ENCODE measurements at places on chromosomes 16 and 17.

GRCh38 chr16:56284521-56284920 is 93.2 kb downstream of the GNAO1 start:
- DNase-seq: no peak

- DNase-seq: no peak
Measured at GRCh38 chr16:27370318-27370717, 31.7 kb upstream of the IL21R start.

- no peak for DNase-seq
Measured at GRCh38 chr16:74726716-74727115, 26.1 kb upstream of the MLKL start.

DNA sequence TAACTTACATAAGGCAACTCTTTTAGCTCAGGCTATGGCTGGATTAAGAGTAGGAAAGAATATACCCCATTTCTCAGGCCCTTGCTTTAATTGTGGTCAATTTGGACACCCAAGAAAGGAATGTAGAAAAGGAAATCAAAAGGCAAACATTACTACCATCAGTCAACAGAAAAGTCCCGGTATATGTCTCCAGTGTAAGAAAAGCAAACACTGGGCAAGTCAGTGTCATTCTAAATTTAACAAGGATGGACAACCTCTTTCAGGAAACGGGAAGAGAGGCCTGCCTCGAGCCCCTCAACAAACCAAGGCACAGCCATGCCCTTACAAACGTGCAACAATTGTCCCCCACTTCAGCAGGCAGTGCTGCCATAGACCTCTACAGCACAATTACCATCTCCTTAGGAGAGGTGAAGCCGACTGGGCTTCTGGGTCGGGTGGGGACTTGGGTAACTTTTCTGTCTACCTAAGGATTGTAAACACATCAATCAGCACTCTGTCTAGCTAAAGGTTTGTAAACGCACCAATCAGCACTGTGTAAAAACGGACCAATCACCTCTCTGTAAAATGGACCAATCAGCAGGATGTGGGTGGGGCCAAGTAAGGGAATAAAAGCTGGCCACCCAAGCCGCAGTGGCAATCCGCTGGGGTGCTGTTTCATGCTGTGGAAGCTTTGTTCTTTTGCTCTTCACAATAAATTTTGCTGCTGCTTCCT is 12.4 kb downstream of the MRPL58 start:
- DNase-seq: no peak

GRCh38 chr17:7435676-7436555 is 681 bp downstream of the TMEM102 start:
- peak; percentile 42 for DNase-seq

- no peak for DNase-seq
Measured at GRCh38 chr16:89006036-89006752, 29.2 kb upstream of the CBFA2T3 start.

DNA sequence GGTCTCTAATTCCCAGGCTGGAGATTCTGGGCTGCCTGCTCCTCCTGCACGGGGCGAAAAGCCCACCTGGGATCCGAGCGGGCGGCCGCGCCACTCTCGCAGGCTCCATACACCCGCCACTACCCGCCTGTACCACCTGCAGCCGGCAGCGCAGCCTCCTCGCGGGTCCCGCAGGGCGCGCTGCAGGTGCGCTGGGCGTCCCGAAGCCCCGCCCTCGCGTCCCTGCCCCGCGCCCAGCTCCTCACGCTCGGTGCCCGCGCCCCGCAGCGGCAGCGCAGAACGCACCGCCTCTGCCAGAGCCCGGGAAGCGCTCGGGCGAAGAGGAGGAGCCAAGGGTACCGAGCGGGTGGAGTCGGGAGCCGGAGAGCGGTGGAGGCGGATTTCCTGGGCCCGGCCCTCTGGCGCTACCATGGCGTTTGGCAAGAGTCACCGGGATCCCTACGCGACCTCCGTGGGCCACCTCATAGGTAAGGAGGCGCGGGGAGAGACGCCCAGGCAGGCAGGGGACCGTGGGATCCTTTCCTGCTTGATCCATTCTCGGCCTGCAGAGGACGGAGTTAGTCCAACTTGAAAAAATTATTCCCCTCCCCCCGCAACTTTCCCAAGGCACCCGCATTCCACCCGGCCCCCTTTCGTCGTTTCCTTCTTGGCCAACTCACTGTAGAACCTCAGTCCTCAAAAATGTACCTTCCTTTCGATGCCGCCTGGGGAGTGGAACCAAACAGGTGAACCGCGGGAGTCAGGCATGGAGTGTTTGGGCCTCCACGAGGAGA is at the start of gene TOM1L1:
TOM1L1 (plus strand) TSS at position 396 of the 773 bp plus-strand sequence; CDS start at position 410, 14 bp downstream.
- DNase-seq: peak; percentile 87

- DNase-seq: no peak
Measured at GRCh38 chr16:88541831-88542616, 28.2 kb upstream of the ZC3H18 start.

- no peak for DNase-seq
Measured at GRCh38 chr17:6162216-6162615, 92.0 kb downstream of the WSCD1 start.

DNA sequence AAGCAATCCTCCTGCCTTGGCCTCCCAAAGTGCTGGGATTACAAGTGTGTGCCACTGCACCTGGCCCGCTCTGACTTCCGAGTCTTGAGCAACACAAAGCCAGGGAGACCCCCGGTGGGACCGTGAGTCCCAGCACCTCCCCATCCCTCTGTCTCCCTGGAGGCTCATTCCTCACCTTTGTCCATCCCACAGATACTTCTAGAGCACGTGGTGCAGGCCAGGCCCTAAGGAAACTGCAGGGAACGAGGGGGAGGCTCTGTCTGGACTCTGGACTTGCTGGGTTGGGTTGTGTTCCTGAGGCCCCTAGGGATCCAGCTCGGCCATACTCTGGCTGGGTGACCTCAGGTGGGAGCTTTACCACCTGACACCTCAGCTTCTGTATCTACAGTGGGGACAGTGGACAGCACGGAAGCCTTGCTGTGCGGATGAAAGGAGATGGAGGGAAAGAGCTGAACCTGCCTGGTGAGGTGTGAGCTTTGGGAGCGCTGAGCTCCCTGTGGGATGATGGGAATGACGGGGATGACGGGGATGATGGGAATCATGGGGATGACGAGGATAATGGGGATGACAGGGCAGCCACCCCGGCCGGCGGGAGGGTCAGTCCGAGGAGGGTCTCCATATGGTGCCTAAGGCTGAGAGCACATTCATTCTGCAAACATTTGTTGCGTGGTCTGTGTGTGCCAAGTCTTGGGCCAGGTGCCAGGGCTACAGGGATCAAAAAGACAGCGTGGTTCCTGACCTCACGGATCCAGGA is 26.6 kb downstream of the C16orf74 start:
- DNase-seq: no peak

- no peak for DNase-seq
Measured at GRCh38 chr16:23319861-23320615, 17.9 kb downstream of the SCNN1B start.

GRCh38 chr17:81707725-81708646 is 4.1 kb upstream of the SLC25A10 start:
- DNase-seq: no peak

- peak; percentile 29 for DNase-seq
Measured at GRCh38 chr17:6069539-6070429, at the start of gene WSCD1. Gene WSCD1 (plus strand): TSS chr17:6070379. CDS start chr17:6080659, 10,280 bp downstream.

DNA sequence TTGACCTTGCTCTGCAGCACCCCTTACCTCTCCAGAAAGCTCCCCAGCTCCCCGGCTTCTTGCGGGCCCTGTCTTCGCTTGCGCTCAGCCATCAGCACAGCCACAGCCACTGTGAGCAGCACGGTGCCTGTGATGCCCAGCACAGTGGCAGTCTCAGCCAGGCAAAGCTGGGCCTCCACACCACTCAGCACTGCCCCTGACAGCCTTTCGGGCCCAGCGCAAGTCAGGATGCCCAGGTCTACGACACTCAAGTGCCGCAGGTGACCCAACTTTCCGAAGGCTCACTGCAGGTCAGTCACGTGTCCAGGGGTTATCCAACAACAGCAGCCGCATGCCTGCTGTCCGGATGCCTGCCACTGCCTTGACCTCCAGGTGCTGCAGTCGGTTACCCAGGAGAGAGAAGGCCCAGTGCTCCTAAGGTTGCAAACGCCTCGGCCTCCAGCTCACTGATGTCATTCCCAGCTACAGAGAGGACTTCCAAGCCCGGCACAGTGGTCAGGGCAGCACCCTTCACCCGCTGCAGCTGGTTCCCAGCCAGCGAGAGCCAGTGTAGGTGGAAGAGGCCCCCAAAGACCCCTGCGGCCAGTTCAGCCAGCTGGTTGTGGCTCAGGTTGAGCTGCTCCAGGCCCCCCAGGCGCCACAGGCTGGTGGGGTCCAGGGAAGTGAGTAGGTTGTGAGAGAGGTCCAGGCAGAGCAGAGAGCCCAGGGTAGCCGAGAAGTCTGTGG is 8.9 kb upstream of the TMEM101 start:
- no peak for DNase-seq

GRCh38 chr16:73202161-73202729 is 154.3 kb upstream of the ZFHX3 start:
- peak; percentile 98 for DNase-seq

DNA sequence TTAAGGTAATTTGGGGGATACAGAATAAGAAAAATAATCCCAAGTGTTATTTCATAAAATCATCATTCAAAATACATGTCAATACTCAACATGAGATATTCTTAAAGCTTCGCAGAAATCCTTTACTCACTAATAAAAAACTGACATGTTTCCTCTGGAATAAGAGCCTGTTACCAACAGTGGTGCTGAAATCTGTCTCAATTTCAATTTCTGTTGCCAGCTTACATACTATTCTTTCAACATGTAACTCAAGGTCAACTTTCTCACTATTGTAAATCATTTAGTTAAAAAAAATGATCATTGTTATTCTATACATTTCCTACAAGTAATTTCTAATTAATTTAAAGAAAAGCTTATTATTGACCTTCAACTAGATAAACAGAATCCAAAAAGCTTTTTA is 67.9 kb downstream of the CEP95 start:
- no peak for DNase-seq

GRCh38 chr17:82872591-82873520 is 33.0 kb upstream of the ZNF750 start:
- DNase-seq: no peak

DNA sequence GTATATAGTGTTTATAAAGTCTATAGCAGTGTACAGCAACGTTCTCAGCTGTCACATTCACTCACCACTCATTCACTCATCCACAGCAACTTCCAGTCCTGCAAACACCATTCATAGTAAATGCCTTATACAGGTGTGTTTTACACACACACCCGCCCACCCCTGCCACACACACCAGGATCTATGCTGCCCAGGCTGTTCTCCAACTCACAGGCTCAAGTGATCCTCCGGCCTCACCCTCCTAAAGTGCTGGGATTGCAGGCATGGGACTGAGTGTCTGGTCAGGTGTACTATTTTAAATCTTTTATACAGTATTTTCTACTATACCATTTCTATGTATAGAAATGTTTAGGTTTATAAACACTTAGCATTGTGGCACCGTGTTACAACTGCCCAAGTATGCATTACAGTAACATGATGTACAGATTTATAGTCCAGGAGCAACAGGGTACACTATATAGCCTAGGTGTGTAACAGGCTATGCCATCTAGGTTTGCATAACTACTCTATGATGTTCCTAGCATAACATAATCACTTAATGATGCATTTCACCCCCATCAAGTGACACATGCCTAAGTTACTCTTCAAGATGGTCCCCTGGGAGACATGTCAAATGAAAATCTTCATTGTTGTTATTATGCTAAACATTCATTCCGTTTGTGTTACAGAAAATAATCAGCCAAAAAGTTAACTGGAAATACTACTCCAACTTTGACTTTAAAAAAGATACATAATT is 42.5 kb downstream of the CREBBP start:
- DNase-seq: no peak

GRCh38 chr17:4304417-4305027 is 40.7 kb upstream of the ANKFY1 start:
- peak; percentile 76 for DNase-seq

DNA sequence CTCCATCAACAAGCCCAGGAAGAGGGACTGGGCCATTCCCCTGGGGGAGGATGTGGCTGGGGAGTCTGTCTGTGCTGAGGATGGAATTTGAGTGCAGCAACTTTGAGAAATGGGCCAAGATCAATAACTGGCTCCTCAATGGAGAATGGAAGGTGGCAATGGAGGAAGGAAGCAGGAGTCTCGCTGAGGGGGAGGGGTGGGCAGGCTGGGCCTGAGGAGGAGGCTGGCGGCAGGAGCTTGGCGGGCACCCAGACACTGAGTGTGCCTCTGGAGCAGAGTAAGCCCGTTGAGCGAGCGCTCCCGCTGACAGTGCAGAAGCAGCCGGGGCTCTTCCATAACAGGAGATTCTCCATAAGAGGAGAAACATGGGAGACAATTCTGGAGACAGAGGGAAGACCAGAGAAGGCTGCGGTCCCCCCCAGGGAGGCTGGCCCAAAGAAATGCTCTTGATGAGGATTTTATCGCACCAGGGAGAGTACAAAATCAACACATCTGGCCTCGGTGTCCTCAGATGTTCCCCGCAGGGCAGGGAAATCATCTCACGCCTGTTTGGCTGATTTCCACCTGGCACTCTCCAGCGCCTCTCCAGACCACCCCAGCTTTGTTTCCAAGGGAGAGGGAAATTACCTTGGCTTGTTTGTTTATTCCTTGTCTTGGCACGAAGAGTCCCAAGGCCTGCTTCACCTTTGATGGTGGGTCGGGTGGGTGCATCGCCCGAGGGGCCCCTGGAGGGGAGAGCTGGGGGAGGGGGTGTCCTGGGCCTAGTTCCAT is 2.8 kb upstream of the MMP15 start:
- DNase-seq: peak; percentile 94

DNA sequence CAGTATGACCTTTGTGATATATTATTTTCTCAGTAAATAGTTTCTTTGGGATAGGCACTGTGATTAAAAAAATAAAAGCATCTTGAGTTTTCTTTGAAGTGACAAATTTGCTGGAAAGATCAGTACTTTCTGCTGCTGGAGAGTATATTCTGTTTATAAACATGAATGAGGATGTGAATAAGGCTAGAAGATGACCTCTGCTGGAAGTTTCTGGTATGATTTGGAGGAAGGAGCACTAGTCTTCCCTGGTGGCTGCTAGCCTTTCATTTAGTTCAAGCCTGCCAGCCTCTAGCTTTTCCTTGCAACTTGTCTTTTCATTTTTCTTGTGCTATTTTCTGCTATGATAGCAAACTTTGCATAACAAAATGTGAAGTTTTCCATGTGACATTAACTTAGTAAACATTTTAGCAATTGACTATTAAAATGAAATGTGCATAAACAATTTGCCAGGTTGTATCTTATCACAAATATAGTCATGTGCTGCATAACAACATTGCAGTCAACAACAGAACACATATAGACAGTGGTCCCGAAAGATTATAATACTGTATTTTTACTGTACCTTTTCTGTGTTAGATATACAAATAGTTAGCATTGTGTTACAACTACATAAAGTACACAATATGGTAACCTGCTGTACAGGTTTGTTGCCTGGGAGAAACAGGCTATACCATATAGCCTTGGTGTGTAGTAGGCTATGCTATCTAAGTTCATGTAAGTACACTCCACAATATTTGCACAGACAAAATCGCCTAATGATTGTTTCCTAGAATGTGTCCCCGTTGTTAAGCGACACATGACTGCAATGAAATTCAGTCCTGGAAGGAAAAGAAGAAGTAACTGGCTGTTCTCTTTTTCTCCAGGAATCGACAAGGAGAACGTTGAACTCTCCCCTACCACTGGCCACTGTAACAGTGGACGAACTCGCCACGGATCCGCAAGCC is 18.1 kb upstream of the RAB11FIP4 start:
- DNase-seq: peak; percentile 39

- no peak for DNase-seq
Measured at GRCh38 chr16:21684199-21684598, 20.4 kb downstream of the OTOA start.

GRCh38 chr17:58327363-58328194 is 1.0 kb downstream of the TSPOAP1 start:
- no peak for DNase-seq

- peak; percentile 76 for DNase-seq
Measured at GRCh38 chr17:2259769-2260536, 43.6 kb downstream of the SMG6 start.

GRCh38 chr17:58232707-58233156 is 5.7 kb upstream of the LPO start:
- DNase-seq: peak; percentile 70

Measured in foreskin fibroblast (primary cell).